Uterus (tissue), 4 donors: ENCODE measurements at places on chromosomes 12 and 14. TPM values are rescaled to one million over a fixed set of nuclear protein-coding genes. Genes with fewer than 3 reads are reported as not detected.

Gene LRRC23
- 9.5 TPM for total RNA-seq

Gene PRB2
- not detected for total RNA-seq

Gene STAC3
- not detected for total RNA-seq

Gene KRT71
- not detected for total RNA-seq

GRCh38 chr14:104030958-104031357, 54.5 kb upstream of the ASPG start:
- DNase-seq, result no peak

- DNase-seq, result no peak
Measured at GRCh38 chr12:94670075-94670474, 19.7 kb upstream of the TMCC3 start.

GRCh38 chr14:38762426-38762825, 340.6 kb downstream of the SEC23A start:
- no peak for DNase-seq

DNA sequence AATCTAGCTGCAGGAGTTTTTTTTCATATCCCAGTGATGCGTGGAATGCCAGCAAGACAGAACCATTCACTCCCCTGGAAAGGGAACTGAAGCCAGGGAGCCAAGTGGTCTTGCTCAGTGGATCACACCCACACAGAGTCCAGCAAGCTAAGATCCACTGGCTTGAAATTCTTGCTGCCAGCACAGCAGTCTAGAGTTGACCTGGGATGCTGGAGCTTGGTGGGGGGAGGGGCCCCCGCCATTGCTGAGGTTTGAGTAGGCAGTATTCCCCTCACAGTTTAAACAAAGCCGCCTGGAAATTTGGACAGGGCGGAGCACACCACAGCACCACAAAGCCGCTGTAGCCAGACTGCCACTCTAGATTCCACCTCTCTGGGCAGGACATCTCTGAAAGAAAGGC, 86.9 kb upstream of the STXBP6 start:
- DNase-seq, result no peak

- no peak for DNase-seq
Measured at GRCh38 chr14:72942934-72943333, 16.7 kb downstream of the DCAF4 start.

DNA sequence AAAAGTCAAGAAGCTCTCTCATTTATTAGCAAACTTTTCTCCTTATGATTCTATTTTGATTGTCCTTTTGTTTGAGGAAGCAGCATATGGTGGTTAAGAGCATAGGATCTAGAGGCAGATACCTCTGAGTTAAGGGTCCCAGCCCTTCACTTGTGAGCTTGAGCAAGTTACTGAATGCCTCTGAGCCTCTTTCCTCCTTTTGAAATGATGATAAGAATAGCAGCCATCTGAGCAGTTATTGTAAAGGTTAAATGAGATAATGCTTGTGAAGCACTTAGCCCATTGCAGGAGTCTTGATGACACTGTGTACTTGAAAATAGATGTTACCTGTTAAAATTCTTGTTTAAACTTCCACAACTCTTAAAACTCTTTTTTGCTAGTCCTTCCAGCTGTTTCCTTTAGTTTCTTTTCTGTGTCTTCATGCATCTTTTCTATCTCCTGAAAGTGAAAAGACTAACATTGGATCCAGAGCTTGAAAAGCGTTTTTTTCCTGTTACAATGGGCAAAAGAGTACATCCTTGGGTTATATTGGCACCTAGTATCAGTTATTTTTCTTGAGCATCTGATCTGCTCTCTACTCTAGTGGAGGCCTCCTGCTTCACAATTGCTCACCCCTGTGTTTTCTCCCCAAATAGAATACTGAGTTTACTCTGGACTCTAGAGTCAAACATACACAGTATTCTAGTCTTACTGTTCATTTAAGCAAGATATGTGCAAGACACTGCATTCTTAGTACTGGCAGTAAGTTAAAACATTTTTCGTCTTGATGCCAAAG, 3.1 kb downstream of the HIF1A start:
- DNase-seq, result no peak

- DNase-seq, result no peak
Measured at GRCh38 chr12:106108185-106108835, 30.4 kb downstream of the NUAK1 start.

GRCh38 chr14:45972416-45972815, 679.2 kb downstream of the RPL10L start:
- DNase-seq, result no peak
